ENCODE measurements at places on chromosomes 7 and 10. TPM values are rescaled to one million over a fixed set of nuclear protein-coding genes. Genes with fewer than 3 reads are reported as not detected.
A peak's percentile ranks its signal among the peaks of the same experiment; 100 is the strongest.

GRCh38 chr7:72183835-72184234, 228.3 kb downstream of the CALN1 start:
- H3K27ac ChIP-seq, result no peak overlapping the region
- peaks cover 2% of the 10 kb centered on the region for H3K27me3 ChIP-seq
- no peaks in the 10 kb centered on the region for H3K36me3 ChIP-seq
- H3K4me1 ChIP-seq, result no peaks in the 10 kb centered on the region
- no peak for DNase-seq

Gene LRMDA
- total RNA-seq, result 3.5 TPM

DNA sequence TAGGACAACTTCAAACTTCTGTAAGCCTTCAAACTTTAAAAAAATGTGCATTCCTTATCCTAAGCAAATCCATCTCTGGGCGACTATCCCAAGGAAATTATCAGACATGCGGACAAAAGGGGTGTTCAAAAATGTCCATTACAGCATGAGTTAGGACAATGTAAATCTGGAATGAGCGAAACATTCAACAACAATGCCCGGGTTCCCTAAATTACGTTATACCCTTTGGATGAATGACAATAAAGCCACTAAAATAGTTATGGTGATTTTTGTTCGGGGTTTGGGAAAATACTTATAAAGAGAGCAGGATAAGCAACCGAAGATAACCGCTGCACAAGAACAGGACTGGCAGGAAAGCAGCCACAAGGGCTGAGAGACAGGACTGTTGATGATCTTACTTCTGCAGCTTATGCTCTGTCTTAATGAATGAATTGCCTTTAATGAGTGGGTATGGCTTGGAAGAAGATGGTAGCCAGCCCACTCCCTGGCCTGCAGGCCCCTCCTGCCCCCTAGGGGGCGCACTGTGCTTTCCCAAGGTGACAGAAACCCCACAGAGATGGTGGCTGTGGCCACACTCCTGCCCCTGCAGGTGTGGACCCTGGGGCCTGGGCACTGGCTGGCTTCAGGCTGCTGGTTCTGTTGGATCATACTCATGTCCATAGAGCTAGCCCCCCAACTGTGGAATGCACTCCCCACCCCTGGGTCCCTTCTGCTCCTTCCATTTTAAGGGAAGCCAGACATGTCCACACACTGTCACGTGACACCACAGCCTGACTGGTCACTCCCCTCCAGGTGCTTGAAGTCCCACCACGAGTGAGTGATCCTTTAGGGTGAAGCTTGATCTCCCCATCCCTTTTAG, 45.0 kb downstream of the ZCCHC24 start:
- no peak overlapping the region for H3K4me3 ChIP-seq
- no peak for DNase-seq
- peak overlapping the region; percentile 99 for H3K27ac ChIP-seq
- H3K27me3 ChIP-seq, result no peaks in the 10 kb centered on the region
- H3K36me3 ChIP-seq, result peaks cover 4% of the 10 kb centered on the region

Gene HMX2
- total RNA-seq, result not detected

DNA sequence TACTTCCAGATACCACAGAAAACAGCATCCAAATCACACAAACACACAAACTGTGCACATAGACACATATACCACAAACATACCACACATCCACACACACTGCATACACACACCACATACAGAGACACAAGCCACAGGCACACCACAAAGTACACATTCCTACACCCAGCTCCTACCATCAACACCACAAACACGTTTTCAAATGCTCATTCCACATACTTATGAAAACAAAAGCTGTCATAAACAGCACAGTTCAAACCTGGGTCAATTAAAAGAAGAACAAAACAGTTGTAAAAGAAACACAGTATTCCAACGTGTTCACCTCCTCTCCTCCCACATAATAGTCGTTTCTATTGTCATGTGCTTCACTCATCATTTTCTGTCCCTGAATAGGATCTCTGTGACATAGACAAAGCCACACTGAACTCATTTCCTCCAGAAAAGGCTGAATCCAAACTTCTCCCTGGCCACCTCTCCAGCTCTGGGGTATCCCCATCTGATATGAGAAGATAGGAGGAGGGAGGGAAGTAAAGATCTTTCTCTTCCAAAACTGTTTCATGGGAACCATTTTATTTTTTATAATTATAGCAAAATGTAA, 89.2 kb downstream of the CXCL12 start:
- H3K4me3 ChIP-seq, result no peak overlapping the region
- H3K27me3 ChIP-seq, result no peaks in the 10 kb centered on the region
- DNase-seq, result no peak
- H3K36me3 ChIP-seq, result no peaks in the 10 kb centered on the region
- peaks cover 9% of the 10 kb centered on the region for H3K4me1 ChIP-seq

DNA sequence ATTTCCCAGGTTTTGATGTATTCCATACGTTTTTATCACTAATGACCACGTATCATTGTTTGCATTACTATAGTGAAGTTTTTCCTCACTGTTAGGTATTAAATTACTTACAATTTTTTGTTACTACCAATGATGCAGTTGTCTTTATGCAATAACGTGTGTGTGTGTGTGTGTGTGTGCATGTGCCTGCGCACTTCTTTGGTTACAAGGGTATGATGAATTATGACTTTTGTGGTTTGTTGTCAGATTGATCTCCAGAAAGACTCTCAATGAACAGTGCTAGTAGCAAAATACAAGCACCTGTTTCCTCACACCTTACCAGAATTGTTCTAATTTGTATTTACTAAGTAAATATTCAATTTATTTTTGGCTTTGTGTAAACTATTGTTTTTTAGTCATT, 51.5 kb downstream of the MCMBP start:
- peaks cover 18% of the 10 kb centered on the region for H3K4me1 ChIP-seq
- H3K4me3 ChIP-seq, result peak overlapping the region; percentile 75
- no peaks in the 10 kb centered on the region for H3K27me3 ChIP-seq
- no peak for DNase-seq
- peaks cover 10% of the 10 kb centered on the region for H3K36me3 ChIP-seq

DNA sequence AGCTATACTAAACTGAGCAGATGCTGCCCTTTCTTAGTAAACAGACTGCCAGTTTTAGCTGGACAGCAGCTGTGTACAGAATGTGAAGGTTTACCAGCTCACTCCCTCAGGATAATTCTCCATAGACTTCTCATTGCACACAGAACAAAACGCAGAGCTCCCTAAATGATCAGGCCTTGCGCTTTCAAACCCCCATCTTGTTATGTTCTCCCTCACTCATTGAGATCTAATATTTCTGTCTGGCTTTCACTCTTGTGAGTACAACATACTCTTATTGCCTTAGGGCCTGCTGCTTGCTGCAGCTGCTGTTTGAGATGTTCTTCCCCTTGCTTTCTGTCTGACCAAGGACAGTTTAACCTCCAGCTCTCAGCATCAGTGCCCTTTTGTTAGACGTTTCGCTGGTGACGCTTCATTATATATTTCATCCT, 17.3 kb downstream of the VWDE start:
- H3K4me3 ChIP-seq, result no peak overlapping the region
- DNase-seq, result no peak
- H3K27ac ChIP-seq, result no peak overlapping the region
- H3K36me3 ChIP-seq, result no peaks in the 10 kb centered on the region
- no peaks in the 10 kb centered on the region for H3K4me1 ChIP-seq
- H3K27me3 ChIP-seq, result peaks cover 9% of the 10 kb centered on the region

DNA sequence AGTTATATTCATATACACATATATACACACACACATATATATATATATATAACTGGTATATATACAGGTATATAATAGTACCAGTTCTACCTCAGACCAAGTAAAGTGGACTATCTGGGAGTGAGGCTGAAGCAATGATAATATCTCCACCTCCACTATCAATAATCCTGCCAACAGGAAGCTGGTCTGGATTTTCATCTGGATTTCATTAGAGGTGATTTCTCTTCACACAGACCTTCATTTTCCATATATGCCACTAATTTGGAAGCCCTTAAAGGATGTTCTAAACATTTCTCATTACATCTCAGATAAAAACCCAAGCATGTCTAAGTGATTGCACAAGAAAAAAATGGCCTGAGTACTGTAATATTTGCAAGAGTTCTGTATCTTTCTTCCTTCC, 1.7 kb upstream of the SLC35B4 start:
- peaks cover 2% of the 10 kb centered on the region for H3K27me3 ChIP-seq
- DNase-seq, result no peak
- peaks cover 15% of the 10 kb centered on the region for H3K4me1 ChIP-seq
- no peaks in the 10 kb centered on the region for H3K36me3 ChIP-seq
- no peak overlapping the region for H3K27ac ChIP-seq

Gene NRP1
- total RNA-seq, result 111 TPM

GRCh38 chr7:101622609-101623173, 6.4 kb downstream of the MYL10 start:
- DNase-seq, result no peak
- peaks cover 41% of the 10 kb centered on the region for H3K4me1 ChIP-seq
- no peak overlapping the region for H3K27ac ChIP-seq
- H3K36me3 ChIP-seq, result no peaks in the 10 kb centered on the region

Gene PIK3CG
- not detected for total RNA-seq

DNA sequence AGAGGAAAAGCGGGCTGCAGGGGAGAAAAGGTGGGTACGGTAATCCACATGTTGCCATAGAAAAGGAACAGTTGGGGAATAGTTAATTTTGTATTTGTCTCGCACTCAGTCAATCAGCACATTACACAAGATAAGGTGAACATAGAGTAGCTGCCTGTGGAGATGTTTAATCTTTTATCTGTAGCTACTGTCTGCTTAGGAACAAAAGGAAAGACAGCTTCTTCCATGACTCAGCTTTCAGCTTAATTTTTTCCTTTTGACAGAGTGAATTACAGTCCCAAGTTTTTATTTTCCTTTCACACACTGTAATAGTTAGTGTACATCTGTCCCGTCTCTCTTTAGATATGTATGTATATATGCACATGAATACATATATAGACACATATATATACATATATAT, 39.3 kb upstream of the PODXL start:
- H3K4me1 ChIP-seq, result peaks cover 9% of the 10 kb centered on the region
- no peak overlapping the region for H3K27ac ChIP-seq
- H3K36me3 ChIP-seq, result no peaks in the 10 kb centered on the region
- no peak for DNase-seq
- no peak overlapping the region for H3K4me3 ChIP-seq

DNA sequence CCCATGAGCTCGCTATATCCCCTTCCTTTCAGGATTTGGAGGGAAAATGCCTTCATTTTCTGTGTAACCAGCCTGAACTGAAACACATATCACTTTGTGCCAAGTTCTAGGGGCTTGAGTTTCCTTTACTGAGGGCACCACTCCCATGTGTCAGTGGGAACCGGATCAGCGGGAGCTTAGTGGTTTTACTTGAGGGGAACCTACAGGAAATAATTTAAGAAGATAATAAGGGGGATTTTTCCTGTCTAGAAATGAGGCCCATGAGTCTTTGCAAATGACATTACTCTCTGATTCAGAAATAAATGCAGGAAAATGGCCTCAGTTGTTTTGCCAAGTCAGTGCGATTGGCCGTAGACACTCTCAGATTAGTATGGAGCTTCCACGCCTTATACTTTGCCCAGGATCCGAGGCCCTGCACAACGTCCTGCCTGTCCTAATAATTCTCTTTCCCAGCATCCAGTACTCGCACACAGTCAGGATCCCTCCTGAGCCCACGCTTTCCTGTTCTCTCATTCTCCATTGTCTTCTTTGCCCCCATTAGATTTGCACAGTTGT, 86.4 kb upstream of the LYZL1 start:
- peaks cover 4% of the 10 kb centered on the region for H3K4me1 ChIP-seq
- no peak overlapping the region for H3K4me3 ChIP-seq
- H3K27ac ChIP-seq, result no peak overlapping the region
- H3K36me3 ChIP-seq, result no peaks in the 10 kb centered on the region
- DNase-seq, result no peak
- no peaks in the 10 kb centered on the region for H3K27me3 ChIP-seq

Gene PLCE1
- total RNA-seq, result 10.6 TPM

- DNase-seq, result peak; percentile 93
- H3K4me3 ChIP-seq, result no peak overlapping the region
- H3K36me3 ChIP-seq, result peaks cover 2% of the 10 kb centered on the region
- H3K27ac ChIP-seq, result no peak overlapping the region
Observed at GRCh38 chr7:945556-946255, 8.8 kb downstream of the ADAP1 start.

- no peak for DNase-seq
- H3K27me3 ChIP-seq, result peaks cover 7% of the 10 kb centered on the region
- H3K36me3 ChIP-seq, result no peaks in the 10 kb centered on the region
- H3K4me1 ChIP-seq, result no peaks in the 10 kb centered on the region
- no peak overlapping the region for H3K4me3 ChIP-seq
Observed at GRCh38 chr7:37095122-37095521, 353.5 kb downstream of the ELMO1 start.

- H3K27me3 ChIP-seq, result peaks cover 8% of the 10 kb centered on the region
- no peak overlapping the region for H3K27ac ChIP-seq
- no peak for DNase-seq
Observed at GRCh38 chr10:6738112-6738768, 158.2 kb upstream of the PRKCQ start.

- H3K36me3 ChIP-seq, result peaks cover 2% of the 10 kb centered on the region
- DNase-seq, result no peak
- peaks cover 23% of the 10 kb centered on the region for H3K4me1 ChIP-seq
- no peak overlapping the region for H3K27ac ChIP-seq
- H3K27me3 ChIP-seq, result peaks cover 76% of the 10 kb centered on the region
- H3K4me3 ChIP-seq, result no peak overlapping the region
Observed at GRCh38 chr10:101133489-101134298, 2.6 kb downstream of the TLX1 start.

Gene TRIM73
- total RNA-seq, result 3.1 TPM

Gene HOXA10
- total RNA-seq, result 0.12 TPM

DNA sequence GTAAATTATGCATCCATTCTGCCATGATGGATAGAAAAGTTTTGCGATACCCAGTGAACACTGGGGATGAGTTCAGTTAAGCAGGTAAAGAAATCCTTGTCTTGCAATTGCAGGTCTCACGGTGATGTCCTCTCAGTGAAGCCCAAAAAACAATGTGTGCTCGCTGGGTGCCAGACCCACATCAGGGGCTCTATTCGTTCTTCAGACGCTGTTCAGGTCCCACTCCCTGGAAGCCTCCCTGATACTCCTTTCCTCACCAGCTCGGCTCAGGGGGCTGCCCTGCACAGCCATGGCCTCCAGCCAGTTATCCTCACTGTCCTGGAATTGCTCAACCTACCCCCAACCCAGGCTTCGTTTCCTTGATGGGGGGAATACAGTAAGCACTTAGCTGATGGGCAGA, 323.5 kb downstream of the ADARB2 start:
- no peaks in the 10 kb centered on the region for H3K36me3 ChIP-seq
- no peak overlapping the region for H3K4me3 ChIP-seq
- DNase-seq, result peak; percentile 40
- no peaks in the 10 kb centered on the region for H3K27me3 ChIP-seq
- H3K4me1 ChIP-seq, result no peaks in the 10 kb centered on the region

Gene SORCS3
- total RNA-seq, result not detected

DNA sequence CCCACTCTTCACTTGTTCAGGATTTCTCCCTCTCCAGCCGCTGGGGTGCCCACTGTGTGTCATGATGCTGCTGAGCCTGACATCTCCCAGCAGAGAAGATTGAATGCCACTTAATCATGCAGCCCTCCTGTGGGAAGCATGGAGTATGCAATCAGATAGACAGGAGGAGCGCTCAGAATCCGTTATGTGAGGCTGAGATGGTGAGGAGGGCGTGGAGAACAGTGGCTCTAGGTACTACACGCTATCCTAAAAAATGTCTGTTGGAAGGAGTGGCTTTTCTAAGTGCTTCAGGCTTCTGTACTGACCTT, 334.3 kb downstream of the LRMDA start:
- peaks cover 19% of the 10 kb centered on the region for H3K4me1 ChIP-seq
- H3K4me3 ChIP-seq, result no peak overlapping the region
- DNase-seq, result no peak
- H3K27ac ChIP-seq, result no peak overlapping the region
- no peaks in the 10 kb centered on the region for H3K27me3 ChIP-seq
- no peaks in the 10 kb centered on the region for H3K36me3 ChIP-seq

All from chondrocyte (in vitro differentiated cells).